ENCODE measurements at places on chromosomes 3 and 15. TPM values are rescaled to one million over a fixed set of nuclear protein-coding genes. Genes with fewer than 3 reads are reported as not detected.

DNA sequence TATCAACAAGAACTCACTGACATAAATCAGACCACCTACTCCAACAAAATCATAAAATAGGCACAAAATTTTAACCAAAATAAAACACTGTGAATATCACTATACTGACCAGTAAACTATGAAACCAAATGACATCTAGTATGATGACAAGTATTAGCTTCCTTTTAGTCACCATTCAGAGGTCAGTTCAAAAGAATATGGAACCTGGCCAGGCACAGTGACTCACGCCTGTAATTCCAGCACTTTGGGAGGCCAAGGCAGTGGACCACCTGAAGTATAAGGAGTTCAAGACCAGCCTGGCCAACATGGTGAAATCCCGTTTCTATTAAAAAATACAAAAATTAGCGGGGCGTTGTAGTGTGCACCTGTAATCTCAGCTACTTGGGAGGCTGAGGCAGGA is 65.8 kb downstream of the SMARCC1 start:
- no peak for DNase-seq

DNA sequence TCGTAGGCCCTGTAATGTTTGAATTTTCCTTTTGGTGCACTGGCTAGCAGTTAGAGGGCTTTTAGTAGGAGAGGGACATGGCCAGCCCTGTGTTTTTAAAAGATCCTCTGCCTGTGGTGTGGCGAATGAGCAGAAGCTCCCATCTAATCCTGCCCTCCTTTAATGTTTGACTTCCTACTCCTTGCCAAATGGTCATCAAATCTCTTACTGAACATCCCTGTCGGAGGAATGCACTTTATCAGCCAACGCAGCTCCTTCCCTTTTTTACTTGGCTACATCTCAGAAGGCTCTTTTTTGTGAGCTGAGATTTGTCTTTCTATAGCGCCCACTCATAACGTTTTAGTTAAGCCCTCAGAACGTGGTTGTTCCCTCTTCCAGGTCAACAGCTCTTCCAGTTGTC is 44.8 kb downstream of the MAP2K5 start:
- no peak for DNase-seq

GRCh38 chr15:48175126-48175525 is 3.0 kb downstream of the MYEF2 start:
- DNase-seq = no peak

GRCh38 chr15:78492872-78493271 is 14.5 kb upstream of the HYKK start:
- DNase-seq = no peak

- DNase-seq = no peak
These were observed 4.3 kb upstream of the NPTN start for GRCh38 chr15:73637527-73637926.

DNA sequence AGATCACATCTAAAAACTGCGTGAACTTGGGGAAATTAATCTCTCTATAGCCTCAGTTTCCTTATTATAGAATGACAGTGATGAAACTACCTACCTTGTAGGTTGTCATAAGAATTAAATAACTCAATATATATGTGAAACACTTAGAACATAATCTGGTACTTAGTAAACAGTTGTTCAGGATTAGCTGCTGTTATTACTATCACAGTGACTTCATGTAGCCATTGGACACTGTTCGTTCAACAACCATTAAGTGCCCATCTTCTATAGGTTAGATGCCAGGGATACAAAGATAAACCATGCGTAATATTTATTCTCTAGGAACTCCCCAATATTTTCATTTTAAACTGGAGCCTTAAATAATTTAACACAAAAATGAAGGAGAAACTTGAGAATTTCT is 329.0 kb upstream of the PROK2 start:
- DNase-seq = no peak

GRCh38 chr3:113291572-113291971 is 80.2 kb downstream of the BOC start:
- DNase-seq = no peak

GRCh38 chr3:99373088-99373845 is 265.1 kb upstream of the COL8A1 start:
- DNase-seq = no peak

Gene FGD5
- 22.9 TPM for polyA plus RNA-seq

Gene TADA3
- 71.1 TPM for polyA plus RNA-seq

All from renal cortex interstitium (tissue), 15 donors.